ENCODE measurements at places on chromosomes 3 and 15. TPM values are rescaled to one million over a fixed set of nuclear protein-coding genes. Genes with fewer than 3 reads are reported as not detected.

DNA sequence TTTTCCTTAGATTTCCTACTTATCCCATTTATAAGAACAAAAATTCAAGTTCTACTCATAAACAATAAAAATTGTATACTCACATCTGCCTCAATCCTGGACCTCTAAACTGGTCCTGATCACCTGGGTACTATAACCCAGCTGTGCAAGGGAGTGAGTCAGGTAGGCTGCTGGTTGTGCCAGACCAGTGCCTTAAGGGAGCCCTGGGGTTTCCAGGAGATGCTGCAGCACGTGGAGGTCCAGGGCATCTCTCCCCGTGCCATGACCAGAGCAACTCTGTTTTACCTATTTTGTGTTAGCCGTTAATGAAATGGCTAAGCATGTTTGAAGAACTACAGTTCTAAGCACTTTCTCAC is 140.2 kb upstream of the TRIM42 start:
- DNase-seq, result no peak

The SCN11A gene
- 0.08 TPM for total RNA-seq

The ROPN1 gene
- total RNA-seq, result not detected

DNA sequence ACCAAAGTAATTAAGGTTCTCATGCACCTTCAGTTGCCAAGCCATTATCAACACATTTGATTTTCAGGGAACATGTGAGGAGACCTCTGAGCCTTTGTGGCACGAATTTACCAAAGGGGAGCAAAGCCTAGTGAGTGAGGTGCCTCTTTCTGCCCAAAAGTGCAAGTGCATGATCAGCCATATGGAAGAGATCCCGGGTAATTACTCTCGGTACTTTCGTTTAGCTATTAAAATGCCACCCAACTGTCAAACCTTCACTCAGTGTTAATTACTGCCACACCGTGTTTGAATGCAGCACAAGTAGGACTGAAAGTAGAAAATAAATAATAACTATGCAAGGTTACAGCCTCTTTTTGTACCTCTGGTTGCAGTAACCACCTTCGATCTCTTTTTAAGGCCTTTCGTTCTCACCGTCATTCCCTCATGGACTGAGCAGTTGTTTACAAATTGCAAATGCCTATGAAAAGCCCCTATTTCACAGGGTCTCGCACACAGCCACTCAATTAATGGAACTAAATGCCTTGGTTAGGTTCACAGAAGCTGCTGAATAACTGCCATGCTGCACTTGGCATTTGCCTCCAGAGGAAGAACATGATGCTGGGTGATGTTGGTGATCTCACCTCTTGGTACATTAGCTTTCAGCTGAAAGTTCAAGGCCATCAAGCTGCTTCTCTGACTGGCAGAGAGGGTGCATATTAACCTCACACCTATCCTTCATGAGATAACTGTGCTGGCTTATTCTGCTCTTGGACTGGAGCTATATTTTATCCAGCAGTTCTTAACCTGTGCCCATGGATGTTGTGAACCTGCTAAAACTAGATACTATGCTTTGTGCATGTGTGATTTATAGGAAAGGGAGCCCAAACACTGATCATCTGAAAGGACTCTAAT is 69.9 kb downstream of the TNIK start:
- DNase-seq, result no peak

DNA sequence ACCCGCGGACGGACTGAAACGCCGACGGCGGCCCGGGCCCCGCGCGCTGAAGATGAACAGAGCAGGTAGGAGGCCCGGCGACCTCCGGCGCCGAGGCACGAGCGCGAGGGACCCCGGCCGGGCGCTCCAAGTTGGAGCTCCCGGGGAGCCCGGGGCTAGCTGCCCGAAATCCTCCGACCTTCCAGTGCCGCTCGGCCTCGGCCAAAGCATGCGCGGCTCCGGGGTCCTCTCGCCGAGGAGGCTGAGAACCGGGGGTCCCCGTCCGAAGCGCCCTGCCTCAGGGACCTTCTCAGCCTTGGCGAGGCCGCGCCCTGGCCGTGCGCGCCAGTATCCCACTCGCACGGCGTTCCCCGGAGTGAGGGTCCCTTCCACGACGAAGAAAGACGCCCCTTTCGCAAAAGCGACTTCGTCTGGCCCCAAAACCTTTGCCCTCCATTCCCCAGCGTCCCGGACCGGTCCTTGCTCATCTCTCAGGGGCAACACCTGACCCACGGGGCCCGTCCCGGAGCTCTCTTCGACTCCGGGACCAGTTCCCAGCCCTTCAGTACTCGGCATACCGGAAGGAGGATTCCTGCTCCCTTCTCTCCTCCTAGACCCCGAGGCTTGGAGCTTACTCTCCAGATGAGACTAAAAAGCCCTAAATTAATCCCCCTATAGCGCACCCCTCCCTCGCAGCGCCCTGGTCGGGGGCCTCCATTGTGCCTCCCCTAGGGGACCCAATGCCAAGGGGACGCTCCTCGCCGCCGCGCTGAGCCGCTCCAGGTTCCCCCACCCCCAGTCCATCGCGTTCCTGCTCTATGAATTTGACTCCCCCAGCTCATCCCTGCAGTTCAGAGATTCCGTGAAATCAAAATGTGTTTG is 7.7 kb upstream of the FGD5 start:
- no peak for DNase-seq

DNA sequence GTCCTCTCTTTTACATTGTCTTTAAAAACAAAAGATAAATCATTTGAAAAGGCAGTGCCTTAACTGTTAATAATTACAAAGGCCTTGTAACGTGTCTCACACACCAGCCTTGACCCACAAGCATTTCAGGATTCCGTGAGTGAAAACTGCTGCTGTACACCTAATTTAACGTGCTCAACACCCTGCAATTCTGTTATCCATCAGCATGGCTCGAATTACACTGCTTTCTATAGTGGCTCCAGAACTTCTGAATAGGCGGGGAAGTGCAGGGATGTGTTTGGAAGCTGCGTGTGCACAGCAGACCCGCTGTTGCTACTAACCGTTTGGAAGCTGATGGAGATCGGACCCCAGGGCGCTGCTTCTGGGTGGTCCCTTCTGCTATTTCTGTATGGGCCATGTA is 9.9 kb upstream of the ETFA start:
- DNase-seq, result no peak

Data from activated naive CD8-positive, alpha-beta T cell treated with anti-CD3 and anti-CD28 coated beads, Interleukin-2, amount 10 ng/mL, durations not matched to agents 7 days and 5 days (primary cell).